ENCODE measurements at places on chromosomes 1 and 21.

DNA sequence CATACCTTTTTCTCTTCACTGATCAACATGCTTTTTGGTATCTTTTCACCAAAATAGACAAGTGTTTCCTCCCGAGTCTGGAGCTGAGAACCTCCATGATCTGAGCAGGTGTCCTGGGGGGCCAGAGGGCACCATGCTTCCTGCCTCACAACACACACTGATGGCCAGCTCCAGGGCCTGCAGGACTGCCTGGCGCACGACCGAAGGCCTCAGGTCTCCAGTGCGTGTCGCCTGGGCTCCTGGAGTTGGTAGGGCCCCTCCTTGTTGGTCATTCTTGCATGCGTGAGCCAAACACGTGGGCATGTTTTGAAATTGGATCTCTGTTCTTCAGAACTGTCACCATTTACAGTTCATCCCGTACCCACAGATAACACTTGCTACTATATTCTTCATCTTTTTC is 64.4 kb downstream of the SLC37A1 start:
- DNase-seq, result no peak

DNA sequence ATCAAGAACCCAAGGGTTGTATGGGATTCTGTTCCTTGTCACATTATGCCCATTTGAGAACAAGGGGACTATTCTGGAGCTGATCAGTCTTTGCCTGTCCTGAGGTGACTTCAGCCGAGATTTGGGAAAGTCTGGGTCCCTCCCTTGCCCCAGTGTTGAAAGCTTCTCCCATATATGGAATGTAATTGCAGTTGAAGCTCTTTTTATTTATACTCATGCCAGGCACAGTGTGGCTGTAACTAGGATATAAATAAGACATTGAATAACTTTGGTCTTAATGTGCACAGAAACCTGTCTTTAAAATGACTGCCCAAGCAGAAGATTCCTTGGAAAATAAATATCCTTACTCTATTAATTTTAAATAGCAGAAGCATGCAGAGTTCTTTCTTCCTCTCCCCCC is 15.2 kb downstream of the AKNAD1 start:
- no peak for DNase-seq

DNA sequence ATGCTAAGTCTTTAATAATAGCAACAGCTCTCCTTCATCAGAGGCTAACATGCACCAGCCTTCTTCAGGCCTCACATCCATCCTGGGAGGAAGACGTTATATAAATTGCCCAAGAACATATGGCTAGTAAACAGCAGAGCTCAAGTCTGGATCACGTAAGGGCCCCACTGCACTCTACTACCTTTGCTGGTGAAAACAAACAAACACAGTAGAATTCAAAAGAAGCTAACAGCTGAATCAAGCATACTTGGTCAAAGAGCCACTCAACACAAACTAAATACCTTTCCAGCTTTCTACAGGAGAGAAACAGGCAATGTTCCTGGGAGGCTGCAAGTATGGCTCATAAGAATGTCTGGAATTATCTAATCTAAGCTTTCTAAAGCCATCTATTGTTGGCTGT is 66.0 kb downstream of the WLS start:
- no peak for DNase-seq

DNA sequence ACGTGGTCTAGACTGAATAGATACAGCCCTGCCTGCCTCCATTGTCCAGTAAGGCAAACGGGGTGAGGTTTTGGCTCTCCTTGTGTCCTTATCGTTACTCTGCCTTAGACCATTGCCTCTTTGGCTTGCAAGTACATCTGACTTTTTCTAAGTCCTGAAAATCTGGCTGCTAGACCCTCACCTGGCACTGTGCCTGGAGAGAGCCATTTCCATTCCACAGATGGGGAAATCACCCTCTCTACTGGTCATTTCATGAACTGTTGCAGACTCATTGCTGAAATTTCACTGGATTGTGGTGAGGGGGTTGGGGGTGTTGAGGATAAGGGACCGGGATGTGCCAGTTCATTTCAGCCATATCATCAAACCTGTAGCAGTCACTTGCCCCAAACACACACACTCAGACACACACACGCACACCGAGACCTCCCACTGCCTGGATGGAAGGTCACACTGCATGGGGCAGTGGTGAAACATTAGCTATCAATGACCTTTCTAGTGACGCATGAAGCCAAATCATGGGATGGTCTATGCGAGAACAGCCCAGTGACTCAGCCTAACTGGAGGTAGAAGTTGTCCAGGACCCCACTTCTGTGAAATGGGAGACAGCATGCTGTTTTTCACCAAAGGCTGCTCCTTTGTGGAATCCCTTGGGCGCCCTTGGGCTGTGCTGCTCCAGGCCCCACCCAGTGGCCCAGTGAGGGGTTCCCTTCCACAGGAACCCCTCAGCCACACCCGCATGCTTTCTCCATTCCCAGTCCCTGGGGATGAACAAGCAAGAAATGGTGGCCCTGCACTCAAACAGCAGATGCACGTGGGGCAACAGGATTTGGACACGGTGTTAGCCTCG is 34.9 kb upstream of the VASH2 start:
- DNase-seq, result no peak

- DNase-seq, result no peak
Observed at GRCh38 chr1:31410871-31411270, 2.1 kb upstream of the SERINC2 start.

DNA sequence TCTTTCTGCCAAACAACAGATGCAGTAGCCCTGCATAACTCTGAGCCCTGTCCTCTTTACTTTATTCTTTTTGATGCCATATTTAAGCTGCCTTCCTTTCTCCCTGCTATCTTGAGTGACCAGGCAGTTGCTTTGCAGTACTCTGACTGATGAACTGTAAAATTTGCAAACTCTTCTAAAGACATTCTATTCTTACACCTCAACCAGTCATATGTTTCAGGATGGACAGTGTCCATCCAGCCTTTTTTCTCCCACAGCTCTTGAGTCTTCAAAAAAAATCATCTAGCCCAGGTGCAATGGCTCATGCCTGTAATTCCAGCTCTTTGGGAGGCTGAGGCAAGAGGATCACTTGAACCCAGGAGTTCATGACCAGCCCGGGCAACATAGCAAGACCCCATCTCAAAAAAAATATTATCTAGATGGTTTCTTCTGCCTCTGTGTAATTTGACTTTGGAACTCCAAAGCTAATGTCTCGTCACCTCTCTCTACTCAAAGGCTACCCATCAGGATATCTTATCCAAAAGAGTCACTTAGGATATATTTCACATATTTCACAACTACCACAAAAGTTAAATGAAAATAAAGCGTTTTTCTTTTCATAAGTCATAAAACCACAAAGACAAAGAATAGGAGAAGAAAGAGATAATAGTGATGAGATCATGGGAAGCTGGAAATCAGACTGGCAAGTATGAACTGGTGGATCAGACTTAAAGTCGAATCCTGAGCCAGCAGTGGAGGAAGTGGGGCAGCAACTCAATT is 54.6 kb upstream of the IPO9 start:
- DNase-seq, result no peak

DNA sequence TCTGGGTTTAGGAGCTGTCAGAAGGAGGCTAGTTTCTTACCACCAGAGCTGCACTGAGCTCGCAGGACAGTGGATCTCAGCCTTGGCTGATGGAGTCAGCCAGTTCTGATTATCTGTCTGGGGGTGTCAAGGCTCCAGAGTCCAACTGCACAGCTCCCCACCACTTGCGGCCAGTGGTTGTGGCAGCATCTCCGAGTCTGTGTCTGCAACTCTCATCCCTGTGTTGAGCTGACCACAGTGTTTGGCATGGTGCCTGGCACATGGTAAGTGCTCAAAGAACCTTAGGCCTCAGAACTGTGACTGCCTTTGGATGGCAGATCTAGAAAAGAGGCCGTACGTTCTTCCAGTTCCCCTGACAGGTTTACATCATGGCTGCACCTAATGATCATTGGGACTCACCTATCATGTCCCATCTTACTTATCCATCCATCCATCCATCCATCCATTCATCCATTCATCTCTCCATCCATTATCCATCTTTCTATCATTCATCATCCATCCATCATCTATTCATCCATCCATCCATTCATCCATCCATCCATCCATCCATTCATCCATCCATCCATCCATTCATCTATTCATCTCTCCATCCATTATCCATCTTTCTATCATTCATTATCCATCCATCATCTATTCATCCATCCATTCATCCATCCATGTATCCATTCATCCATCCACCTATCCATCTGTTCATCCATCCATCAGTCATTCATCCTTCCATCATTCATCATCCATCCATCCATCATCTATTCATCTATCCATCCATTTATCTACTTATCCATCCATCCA is 114.5 kb downstream of the CRYAA start:
- DNase-seq, result no peak

- DNase-seq, result no peak
Observed at GRCh38 chr1:110472546-110472945, 21.6 kb downstream of the PROK1 start.

- DNase-seq, result no peak
Observed at GRCh38 chr1:244810221-244810620, 25.2 kb upstream of the COX20 start.

DNA sequence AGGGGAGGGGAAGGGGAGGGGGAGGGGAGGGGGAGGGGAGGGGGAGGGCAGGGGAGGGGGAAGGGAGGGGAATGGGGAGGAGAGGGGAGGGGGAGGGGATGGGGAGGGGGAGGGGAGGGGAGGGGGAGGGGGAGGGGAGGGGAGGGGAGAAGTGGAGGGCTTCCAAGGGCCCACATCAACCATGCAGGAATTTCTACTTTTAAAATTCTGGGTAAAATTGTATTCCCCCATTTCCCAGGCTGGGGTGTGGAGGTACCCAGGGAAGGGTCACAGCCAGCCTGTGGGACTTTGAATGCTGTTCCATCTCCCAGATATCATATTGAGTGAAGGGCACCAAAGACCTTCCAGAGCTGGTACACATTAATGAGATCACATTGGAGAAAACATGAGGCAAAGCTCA is 126.9 kb upstream of the ETS2 start:
- DNase-seq, result no peak

GRCh38 chr1:236165238-236165981 is 23.1 kb downstream of the GPR137B start:
- DNase-seq, result no peak

GRCh38 chr1:51236531-51237350 is 668 bp downstream of the RNF11 start:
- peak; percentile 53 for DNase-seq

DNA sequence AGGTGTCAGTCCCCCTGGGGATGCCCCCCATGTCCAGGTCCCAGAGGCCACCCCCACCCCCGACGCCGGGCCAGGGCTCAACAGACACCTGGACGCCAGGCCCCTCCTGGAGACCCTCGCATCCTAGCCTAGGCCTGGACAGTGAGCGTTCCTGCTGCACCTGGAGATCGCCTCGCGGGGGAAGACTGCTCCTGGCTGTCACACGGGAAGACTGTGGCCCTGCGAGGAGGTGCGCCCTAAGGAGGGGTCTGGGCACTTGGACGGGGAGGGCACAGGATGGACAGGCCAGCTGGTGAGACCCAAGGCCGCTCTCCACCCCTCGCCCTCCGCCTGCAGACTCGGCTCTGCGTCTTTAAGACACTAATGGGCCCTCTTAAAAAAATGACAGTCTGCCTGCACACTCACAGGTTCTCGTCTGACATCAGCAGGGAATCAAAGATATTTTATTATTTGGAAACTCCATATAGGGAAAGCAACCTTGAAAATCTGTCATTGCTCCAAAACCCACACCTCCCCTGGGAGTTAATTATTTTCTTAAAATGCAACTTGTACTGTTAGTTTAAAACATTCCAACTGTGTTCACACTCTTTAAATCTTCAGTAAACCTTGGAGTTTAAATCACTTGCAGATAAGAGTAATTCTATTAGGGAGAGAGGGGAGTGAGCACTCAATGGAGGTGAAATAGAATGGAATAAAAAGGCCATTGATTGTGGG is 45.6 kb upstream of the ACTRT2 start:
- DNase-seq, result no peak

DNA sequence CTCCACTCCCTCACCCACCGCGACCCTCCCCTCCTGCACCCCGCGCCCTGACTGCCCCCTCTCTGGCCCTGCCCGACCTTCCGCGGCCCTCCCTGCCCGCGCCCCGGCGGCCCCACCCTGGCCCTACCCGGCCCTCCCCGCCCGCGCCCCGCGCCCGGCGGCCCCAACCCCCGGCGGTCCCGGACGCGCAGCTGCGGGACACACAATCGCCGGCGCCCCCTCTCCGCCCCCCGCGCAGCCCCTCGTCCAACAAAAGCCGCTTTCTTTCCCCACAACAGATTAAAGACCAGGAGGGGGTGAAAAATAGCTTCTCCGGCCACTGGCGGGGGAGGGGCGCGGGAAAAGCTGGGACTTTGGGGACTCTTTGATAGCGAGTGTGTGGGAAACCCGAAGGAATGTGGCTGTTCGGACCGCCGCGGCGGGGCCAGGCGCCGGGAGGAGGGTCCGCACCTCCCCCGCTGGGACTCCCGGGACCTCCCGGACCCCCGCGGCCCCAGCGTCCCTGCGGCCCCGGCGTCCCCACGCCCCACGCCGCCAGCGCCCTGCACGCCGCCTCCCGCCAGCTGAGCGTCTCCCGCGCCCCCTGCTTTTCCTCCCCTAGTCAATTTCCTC is 8.8 kb upstream of the ID3 start:
- no peak for DNase-seq

GRCh38 chr1:198234520-198235251 is 77.9 kb downstream of the NEK7 start:
- DNase-seq, result no peak

DNA sequence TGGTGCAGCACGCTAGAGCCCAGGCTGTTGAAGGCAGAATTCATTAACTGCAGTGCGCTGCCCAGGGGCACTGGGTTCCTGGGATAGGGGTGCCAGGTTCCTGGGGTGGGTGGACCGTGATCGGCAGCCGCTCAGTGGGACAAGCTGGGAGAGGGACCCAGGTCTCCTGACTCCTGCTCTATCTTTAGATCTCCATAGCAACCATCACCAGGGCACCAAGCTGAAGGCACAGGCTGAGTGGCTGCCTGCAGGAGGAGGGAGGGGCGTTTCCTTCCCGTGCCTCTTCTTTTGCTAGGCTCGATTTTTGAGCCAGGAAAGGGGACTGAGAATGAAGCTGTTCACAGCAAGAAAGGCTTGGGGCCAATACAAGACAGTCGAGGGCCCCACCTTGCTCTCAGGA is 20.9 kb upstream of the CDCP2 start:
- DNase-seq, result no peak

- peak; percentile 62 for DNase-seq
Observed at GRCh38 chr1:234731569-234732085, 121.6 kb upstream of the IRF2BP2 start.
